ENCODE measurements at places on chromosomes 4 and X.

DNA sequence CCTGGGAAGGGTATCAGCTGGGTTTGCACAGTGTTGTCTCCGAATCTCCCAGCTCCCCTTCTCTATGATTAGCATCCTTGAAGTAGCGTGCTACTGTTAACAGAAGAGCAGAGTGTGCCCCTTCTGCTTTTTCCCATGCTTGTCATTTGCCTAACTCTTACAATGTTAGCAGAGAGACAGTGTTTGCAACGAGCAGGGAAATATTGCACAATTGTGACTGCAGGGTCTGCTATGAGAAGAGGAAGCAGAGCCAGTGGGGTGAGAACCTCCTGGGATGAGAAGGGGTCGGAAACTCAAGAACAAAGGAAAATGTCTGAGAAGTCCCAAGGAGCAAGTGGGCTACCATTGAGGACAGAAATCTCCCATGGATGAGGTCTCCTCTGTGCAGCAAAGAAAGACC, 7.8 kb upstream of the CHRNA9 start:
- DNase-seq = no peak

DNA sequence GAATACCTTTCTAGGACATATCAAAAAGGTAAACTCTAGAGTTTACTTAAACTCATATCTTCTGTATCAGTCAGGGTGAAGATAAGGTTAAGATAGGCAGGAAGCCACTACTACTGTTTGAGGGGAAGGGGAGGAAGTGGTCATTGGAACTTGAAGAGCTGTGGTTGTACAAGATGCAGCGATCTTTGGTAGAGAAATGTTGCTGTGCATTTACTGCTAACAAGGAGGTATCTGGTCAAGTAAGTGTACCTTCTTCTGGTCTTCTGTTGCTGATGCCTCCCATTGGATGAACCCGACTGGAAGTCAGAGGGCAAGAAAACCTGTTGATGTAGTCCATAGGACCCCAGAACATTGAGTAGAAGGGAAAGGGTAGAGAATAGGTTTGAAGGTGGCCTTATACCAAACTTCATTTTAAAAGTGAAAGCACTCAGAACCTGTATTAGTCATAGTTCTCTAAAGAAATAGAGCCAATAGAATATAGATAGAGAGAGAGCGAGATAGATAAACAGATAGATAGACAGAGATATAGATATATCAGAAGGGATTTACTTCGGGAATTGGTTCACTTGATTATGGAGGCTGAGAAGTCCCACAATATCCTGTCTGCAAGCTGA, 47.9 kb upstream of the TSPAN5 start:
- no peak for DNase-seq

- DNase-seq = no peak
Observed at GRCh38 chrX:86370927-86371326, 222.7 kb downstream of the DACH2 start.

GRCh38 chr4:151792995-151793394, 32.2 kb upstream of the GATB start:
- DNase-seq = no peak

- no peak for DNase-seq
Observed at GRCh38 chrX:2642791-2643190, 48.3 kb upstream of the CD99 start.

- no peak for DNase-seq
Observed at GRCh38 chr4:175745329-175745728, 66.7 kb downstream of the GPM6A start.
